ENCODE measurements at places on chromosomes 6 and 20.

GRCh38 chr6:162151021-162151665, 576.4 kb downstream of the PRKN start:
- DNase-seq, result no peak

DNA sequence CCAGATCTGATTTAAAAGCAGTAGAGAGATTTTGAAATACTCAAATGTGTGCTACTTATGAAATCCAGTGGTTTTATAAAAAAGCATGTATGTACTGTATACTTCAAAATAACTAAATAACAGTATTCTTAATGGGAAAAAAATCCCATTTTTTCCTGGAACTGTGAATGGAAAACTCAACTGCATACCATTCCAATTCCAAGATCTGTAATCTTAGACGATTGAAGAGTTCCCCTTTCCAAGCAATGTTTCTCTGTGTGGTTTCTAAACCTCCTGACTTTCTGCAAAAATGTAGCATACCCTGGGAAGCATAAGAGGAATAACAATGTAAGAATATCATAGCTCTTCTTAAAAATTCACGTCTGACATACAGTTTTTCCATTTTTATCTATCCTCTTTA, 40.3 kb upstream of the HIVEP2 start:
- DNase-seq, result no peak

DNA sequence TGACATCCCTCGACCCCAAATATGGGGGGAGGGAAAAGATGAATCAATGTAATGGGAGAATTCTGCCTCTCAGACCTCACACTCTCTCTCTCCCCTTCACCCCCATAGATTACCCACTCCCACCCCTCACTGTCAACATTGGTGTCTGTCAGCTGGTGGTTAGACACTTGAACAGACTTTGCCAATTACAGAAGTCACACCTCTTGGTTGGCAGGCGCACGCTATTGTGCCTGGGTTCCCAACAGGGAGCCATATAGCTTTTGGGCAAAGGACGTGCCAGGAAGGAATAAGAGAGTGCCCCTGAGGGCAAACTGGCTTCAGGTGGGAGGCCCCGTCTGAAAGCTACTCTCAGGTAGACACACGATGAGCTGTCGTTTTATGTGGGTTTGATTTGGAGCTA, 54.1 kb upstream of the FYN start:
- no peak for DNase-seq

DNA sequence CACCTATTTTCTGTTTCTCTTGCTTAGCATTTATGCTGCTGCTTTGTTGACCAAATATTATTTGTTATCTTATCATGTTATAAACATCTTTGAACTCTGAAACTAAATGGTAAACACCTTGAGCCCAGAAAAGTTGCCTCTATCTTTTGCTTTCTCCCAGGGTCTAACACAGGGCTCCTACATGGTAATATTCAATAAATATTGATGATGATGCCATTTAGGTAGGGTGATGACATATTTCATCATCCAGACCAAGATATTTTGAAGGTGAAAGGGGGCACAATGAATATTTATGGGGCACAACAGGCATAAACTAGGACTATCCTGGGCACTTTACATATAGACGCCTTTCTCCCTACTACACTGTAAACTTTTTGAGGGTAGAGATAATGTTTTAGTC, 11.6 kb upstream of the ENPP4 start:
- DNase-seq, result no peak

- DNase-seq, result no peak
Observed at GRCh38 chr6:41571021-41571780, 25.0 kb downstream of the FOXP4 start.

DNA sequence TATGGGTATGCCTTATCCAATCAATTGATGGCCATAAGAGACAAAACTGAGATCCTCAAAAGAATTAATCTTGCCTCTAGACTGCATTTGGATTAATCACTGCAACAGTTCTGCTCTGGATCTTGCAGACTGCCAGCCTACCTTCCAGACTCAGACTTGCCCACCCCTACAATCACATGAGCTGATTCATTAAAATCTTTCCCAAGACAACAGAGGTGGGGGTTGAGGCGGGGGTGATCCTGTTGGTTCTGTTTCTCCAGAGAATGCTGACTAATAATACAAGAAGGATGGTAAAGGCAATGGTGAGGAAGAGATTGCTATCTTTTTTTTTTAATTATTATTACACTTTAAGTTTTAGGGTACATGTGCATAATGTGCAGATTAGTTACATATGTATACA, 43.7 kb upstream of the MEI4 start:
- no peak for DNase-seq

DNA sequence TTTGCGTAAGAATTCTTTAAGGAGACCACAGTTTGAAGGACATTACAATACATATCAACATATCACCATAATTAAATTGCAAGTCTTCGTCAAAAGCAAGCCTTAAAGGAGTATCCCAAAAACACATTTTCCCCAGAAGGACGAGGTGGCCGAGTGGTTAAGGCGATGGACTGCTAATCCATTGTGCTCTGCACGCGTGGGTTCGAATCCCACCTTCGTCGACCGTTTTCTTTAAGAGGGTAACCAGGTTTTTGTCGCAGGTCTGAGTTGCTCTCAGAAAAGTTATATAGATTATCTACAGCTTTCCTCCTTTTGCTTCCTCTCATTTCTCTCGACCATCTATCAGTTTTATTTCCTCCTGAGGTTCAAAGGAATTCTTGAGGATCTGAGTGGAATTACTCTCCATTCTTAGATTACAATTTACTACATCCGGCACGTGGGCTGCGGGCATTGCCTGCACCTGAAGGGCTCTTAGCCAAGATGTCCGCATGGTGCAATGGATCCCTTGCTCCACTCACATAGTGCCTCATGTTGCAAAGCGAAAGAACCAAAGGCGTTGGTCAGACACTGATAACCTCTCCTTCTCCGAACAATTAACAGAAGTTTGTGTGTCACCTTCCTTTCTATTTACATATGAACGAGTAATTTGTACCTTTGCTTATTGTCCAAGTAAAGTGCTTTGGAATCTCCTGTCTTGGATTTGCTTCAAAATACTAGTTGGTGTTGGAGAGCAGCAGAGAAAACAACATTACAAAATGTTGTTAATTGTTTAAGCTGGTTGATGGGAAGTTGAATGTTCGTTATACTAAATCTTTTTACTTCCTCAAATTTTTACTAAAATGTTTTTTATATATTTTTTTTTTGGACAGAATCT, 14.0 kb downstream of the POM121L2 start:
- DNase-seq, result no peak

GRCh38 chr6:16684195-16684689, 77.0 kb downstream of the ATXN1 start:
- no peak for DNase-seq

DNA sequence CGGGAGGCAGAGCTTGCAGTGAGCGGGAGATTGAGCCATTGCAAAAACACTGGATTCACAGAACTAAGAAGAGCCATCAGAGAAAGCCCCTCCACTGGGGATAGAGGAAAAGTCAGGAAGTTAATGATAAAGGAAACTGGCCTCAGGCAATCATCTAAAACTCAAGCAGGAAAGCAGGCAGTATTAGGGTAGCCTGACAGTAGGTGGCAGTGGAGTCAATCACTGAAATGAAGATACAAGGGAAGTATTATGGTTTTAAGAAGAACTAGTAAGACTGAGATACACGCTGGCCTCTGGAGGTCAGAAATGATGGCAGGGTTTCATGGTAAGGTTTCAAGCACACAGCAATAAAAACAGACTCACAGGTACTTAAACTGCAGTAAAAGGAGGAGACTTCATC, 578.3 kb downstream of the HACE1 start:
- no peak for DNase-seq

All from germinal center (tissue), 1 donor.